ENCODE measurements at places on chromosomes 11 and 22.

- no peak for DNase-seq
Measured at GRCh38 chr11:116500947-116501602, 271.7 kb downstream of the BUD13 start.

DNA sequence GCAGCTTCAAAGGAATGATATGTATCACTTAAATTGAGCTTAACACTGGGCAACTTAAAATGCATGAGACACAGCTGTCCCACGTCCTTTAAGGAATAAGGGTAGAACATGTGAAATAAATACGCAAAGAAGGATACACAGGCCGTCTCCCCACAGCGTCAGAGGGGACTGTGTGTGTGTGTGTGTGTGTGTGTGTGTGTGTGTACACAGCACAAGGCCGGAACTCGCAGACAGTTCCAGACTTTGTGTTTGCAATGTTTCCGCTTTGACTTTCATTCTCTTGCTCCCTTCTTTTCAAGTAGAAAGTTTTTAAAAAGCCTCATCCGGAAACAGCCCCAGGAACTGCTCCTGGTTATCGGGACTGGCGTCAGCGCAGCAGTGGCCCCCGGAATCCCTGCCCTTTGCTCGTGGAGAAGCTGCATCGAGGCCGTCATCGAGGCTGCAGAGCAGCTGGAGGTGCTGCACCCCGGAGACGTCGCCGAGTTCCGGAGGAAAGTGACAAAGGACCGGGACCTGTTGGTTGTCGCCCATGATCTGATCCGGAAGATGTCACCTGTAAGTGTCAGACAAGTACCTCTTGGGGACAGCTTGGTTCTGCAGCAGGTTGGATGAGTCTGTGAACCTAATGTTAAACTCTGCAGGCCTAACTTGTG, 13.3 kb downstream of the FAM118A start:
- DNase-seq = no peak

DNA sequence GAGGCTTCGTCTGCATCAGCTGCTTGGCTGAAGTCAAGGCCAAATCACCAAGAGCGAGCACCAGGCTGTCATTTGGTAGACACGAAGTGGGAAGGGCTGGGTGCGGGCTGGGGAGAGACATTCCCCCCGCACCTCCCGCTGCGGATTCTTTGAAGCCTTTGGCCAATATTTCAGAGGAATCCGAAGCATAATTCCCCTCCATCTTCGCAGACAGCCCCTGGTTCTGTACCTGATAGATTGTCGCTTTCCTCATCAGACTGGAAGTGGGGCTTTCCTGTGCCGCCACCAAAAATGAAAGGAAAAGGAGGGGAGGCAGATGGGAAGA, 15.3 kb downstream of the BLID start:
- no peak for DNase-seq

- no peak for DNase-seq
Measured at GRCh38 chr11:17697175-17697949, 22.0 kb upstream of the MYOD1 start.

GRCh38 chr11:26188554-26188953, 143.4 kb upstream of the ANO3 start:
- DNase-seq = no peak

DNA sequence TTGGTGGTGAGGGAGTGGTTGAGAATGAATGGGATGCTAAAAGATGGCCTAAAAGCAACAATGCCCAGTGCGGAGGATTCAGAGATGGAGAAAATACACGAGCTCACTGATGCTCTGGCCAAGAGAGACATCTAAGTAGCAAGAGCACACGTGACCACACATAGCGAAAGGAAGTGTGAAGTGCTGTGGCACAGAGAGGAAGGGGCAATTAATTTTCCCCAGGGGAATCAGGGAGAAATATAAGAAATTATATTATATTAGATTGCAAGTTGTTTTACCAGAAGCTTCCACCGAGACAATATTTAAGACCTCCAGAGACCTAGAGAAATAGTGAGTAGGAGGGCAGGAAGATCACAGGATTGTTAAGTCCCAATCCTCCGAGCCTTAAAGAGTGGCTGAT, 80.6 kb downstream of the RCN1 start:
- no peak for DNase-seq

DNA sequence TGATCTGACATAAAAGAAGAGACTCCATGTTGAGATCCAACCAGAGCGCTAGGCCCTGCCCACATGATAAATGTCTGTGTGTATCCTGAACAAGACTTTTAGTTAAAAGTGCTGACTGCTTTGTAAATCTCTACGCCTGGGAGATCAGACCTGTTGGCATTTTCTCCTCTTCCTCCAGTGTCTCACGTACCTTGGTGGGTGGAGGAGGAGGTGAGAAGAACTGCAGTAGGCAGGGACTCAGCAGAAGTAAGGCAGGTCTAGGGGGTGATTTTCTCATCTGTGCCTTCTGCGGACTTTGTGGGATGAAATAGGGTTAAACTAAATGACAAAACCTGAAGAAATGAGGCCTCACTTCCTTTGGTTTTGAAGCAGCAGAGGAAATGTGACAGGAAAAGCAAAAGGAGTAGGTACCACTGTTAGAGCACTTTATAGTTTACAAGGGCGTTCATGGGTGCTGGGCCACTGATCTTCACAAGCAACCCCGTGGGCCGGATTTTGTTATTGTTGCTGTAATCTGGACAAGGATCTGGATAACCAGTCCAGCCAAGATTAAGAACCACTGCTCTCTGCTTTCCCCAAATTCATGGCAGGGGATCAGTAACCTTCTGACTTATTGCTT, 36.7 kb upstream of the PLET1 start:
- no peak for DNase-seq

DNA sequence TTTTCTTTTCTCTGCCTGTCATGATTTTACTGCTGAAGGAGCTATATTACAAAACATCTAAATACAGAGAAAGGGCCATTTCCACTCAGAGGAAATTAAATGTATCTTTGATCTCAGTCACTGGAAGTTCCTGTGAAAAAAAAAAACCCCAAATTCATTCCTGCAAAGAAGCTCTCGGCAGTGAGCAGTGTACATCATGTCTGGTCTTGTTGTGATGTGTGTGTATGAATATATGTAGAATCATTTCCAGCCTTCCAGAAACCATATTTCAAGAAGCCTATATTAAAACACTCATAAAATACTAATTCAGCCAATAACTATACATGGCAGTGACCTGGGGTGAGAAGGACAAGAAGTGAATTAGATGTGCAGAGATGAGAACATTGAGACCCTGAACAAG, 393.2 kb upstream of the TENM4 start:
- DNase-seq = no peak

- DNase-seq = no peak
Measured at GRCh38 chr11:17498475-17498874, 21.8 kb upstream of the ABCC8 start.

DNA sequence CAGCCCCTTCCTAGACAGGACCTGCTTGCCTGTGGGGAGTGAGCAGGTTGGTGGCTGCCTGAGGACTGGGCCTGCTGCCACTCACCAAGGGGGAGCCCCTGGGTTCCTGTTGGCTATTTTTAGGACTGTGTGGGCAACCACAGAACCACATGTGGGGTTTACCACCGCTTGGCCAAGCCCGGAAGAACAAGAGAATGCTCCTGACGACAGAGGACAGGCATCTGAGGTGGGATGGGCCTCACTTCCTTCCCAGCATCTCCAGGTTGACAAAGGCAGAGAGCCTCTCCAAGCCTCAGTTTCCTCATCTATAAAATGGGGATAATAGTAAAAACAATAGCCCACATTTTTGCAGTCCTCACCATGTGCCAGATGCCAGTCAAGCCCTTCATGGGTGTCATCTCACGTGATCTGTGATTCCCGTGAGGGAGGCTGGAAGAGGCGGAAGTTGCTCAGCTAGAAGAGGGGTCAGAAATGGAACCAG, 43.6 kb downstream of the LRRC32 start:
- peak; percentile 17 for DNase-seq

DNA sequence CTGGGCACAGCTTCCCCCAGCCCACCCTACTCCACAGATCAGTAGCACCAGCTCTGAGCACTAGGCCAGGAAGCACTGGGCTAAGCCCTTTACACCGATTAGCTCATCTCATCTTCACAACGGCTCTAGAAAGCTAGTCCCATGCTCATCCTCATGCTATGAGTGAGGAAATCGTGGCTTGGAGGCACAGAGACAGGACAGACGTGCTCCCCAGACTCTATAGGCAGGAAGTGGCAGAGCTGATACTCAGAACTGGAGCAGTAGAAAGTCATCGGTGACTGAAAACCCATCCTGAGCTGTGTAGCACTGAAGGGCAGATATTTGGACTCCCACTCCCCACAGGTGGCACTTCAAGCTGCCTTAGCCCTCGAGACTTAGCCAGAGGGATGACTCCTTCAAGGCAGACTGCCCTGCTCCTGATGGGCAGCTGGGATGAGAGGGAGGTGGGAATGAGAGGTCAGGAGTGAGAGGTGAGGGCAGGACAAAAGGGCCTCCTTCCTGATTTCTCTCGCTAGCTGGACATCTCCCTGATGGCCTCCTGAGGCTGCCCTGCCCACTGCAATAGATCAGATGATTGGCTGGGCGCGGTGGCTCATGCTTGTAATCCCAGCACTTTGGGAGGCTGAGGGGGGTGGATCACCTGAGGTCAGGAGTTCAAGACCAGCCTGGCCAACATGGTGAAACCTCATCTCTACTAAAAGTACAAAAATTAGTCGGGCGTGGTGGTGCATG, 9.7 kb downstream of the CD5 start:
- no peak for DNase-seq

DNA sequence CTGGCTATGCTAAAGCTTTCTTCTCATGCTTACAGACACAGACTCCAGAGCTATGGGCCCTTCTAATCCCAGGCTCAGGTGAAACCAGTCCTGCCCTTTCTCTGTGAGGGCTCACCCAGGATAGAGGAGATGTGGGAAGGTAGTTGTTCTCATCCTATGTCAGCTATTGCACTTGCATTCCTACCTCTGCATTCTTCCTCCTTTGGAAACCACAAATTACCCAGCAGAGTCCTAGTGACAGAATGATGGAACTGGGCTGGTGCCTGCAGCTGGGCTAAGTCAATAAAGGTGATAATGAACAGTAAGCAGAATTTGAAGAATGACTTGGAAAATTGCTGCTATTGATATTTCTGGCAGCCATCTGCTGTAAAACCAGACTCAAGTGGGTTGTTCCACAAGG, 560.0 kb downstream of the TMEM135 start:
- no peak for DNase-seq

GRCh38 chr22:36506637-36507517, at the start of gene FOXRED2:
Gene FOXRED2, minus strand, starts transcription at chr22:36507040. Its CDS starts 618 bp downstream, at chr22:36506422.
- peak; percentile 68 for DNase-seq

DNA sequence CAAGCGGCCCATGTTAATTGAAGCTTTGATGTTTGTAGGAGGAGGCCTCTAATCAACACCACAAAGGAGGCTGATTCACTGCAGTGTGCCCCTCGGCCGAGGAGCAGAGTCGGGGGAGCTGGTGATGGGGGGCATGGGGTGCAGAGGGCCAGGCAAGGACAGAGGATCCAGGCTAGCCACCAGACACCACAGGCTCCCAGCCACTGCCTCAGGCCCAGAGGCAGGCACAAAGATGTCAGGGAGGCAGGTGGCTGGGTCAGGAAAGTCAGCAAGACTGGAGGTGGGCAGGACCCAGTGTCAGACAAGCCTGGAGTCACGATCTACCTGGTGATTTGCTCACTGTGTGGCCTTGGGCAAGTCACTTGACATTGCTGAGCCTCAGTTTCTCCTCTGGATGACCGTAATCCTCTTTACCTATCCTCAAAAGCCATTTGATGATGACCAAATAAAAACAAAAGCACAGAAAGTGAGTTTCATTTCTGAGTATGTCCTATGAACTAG, 121.0 kb downstream of the BUD13 start:
- no peak for DNase-seq

- no peak for DNase-seq
Measured at GRCh38 chr11:73288873-73289707, 17.0 kb downstream of the P2RY6 start.

- no peak for DNase-seq
Measured at GRCh38 chr11:32427935-32428664, 7.2 kb downstream of the WT1 start.

- DNase-seq = no peak
Measured at GRCh38 chr11:83706566-83706965, 420.4 kb upstream of the CCDC90B start.

DNA sequence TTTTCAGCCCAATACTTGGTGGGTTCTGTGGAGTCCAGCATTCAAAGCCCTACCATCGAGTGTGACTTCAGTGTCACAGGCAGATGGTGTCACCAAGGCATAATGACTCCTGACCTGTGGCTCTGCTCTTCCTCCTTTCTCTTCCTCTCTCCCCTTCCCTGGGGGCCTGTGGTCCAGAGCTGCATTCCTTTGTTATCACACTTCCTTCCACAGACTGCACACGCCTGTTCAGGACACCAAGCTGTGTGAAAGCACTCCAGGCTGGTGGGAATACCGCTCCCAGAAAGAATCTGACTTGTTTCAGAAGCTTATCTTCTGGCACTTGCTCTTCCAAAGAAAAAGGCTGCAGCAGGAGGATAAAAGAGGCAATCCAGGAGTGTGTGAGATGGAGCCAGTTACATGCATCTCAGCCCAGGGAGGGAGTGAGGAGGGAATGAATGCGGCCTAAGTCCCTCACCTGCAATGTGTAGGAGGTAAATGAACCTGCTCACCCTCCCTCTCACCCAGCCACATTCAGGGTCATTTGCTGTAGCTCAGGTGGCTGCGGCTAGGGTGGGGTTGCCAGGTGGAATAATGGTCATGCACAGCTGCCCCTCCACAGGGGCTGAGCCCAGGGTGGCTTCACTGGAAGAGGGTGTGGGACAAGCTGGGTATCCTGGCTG, 79.3 kb downstream of the ADAMTS15 start:
- no peak for DNase-seq
